Psoas muscle (tissue), 8 donors: ENCODE measurements at places on chromosomes 7 and 10. TPM values are rescaled to one million over a fixed set of nuclear protein-coding genes. Genes with fewer than 3 reads are reported as not detected.

GRCh38 chr7:94562525-94562924 lies 52.9 kb downstream of the CASD1 start:
- no peak overlapping the region for H3K27ac ChIP-seq
- no peaks in the 10 kb centered on the region for H3K27me3 ChIP-seq
- no peaks in the 10 kb centered on the region for H3K36me3 ChIP-seq

- no peaks in the 10 kb centered on the region for H3K36me3 ChIP-seq
- DNase-seq, result no peak
- no peaks in the 10 kb centered on the region for H3K27me3 ChIP-seq
Measured at GRCh38 chr7:24894429-24895221, 85.4 kb downstream of the OSBPL3 start.

- H3K36me3 ChIP-seq, result no peaks in the 10 kb centered on the region
- H3K4me3 ChIP-seq, result no peak overlapping the region
- no peaks in the 10 kb centered on the region for H3K27me3 ChIP-seq
Measured at GRCh38 chr7:98038731-98039130, 48.7 kb upstream of the OCM2 start.

GRCh38 chr7:150340875-150341262 lies 560 bp downstream of the RARRES2 start:
- H3K36me3 ChIP-seq, result no peaks in the 10 kb centered on the region
- peaks cover 36% of the 10 kb centered on the region for H3K27me3 ChIP-seq
- H3K4me1 ChIP-seq, result peaks cover 6% of the 10 kb centered on the region
- no peak for DNase-seq

- peak overlapping the region; percentile 98 for H3K27ac ChIP-seq
- H3K4me1 ChIP-seq, result peaks cover 10% of the 10 kb centered on the region
- DNase-seq, result no peak
Measured at GRCh38 chr10:35126062-35126529, 550 bp upstream of the CREM start.

- peak overlapping the region; percentile 99 for H3K27ac ChIP-seq
- H3K4me1 ChIP-seq, result peaks cover 24% of the 10 kb centered on the region
- peak overlapping the region; percentile 82 for H3K4me3 ChIP-seq
- no peaks in the 10 kb centered on the region for H3K36me3 ChIP-seq
Measured at GRCh38 chr7:107167483-107168232, 1.1 kb upstream of the HBP1 start.

GRCh38 chr7:108202743-108203142 lies 72.6 kb upstream of the LAMB4 start:
- DNase-seq, result no peak
- no peak overlapping the region for H3K27ac ChIP-seq
- no peaks in the 10 kb centered on the region for H3K36me3 ChIP-seq
- no peak overlapping the region for H3K4me3 ChIP-seq

- no peaks in the 10 kb centered on the region for H3K4me1 ChIP-seq
- H3K27ac ChIP-seq, result no peak overlapping the region
- H3K4me3 ChIP-seq, result no peak overlapping the region
- DNase-seq, result no peak
Measured at GRCh38 chr10:8534891-8535290, 480.4 kb downstream of the GATA3 start.

DNA sequence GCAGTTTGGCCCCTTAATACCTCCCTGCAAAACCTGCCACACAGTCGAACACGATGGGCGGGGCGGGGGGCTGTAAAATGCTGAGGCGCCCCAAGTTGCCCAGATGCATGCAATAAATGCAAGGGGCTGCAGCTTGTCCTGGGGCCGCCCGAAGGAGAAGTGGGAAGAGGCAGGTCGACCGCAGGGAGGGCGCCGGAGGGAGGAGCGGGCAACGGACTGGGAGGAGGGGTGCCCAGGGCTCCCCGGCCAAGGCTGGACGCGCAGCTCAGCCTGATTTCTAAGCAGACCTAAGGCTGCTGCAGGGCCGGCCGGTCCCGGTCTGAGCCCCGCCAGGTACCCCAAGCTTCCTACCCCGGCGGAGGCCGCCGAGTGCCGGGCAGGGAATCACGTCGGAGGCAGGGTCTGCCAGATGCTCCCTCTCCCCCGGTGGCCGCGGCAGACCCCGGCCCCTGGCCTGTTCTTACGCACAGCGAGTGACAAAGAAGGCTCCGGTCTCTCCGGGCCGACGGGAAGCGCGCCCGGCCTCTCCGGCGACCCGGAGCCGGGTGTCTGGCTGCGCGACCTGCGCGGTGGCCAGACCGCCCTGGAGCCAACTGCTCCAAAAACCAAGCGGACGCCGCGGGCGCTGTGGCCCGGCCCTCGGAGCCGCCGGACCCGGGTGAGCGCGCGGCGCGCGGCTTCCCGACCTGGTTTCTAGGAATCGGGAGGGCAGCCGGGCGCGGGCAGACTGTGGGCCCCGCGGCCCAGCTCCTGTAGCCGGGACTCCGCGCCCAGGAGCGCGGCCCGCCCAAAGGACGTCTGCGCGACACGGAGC lies 744 bp upstream of the EBF3 start:
- peak overlapping the region; percentile 75 for H3K27ac ChIP-seq
- H3K4me3 ChIP-seq, result peak overlapping the region; percentile 83
- no peaks in the 10 kb centered on the region for H3K36me3 ChIP-seq
- peak; percentile 40 for DNase-seq
- peaks cover 2% of the 10 kb centered on the region for H3K4me1 ChIP-seq

Gene CWF19L1
- total RNA-seq, result 15.7 TPM

Gene RNF148
- total RNA-seq, result not detected

DNA sequence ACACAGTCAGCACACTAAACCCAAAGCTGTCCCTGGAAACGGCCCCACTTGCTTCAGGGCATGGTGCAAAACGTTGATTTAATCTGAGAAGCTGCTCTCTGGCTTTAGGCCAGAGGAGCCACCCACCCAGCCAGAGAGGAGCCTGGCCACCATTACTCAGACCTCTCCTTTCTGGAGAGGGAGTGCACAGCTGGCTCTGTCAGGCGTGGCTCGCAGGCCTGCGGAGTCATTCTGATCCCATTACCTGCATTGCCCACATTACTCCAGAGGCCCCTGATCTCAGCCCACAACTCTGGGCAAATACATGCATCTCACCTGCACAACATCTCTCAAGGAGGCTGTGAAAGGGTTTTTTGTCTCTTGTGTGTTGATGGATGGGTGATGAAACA lies 370.0 kb upstream of the IGFBP3 start:
- no peak overlapping the region for H3K4me3 ChIP-seq
- no peaks in the 10 kb centered on the region for H3K27me3 ChIP-seq
- H3K4me1 ChIP-seq, result no peaks in the 10 kb centered on the region
- H3K27ac ChIP-seq, result no peak overlapping the region
- H3K36me3 ChIP-seq, result no peaks in the 10 kb centered on the region
- no peak for DNase-seq

GRCh38 chr10:71971769-71972555 lies 7.8 kb downstream of the CHST3 start:
- no peak overlapping the region for H3K4me3 ChIP-seq
- peak overlapping the region; percentile 54 for H3K27ac ChIP-seq
- H3K27me3 ChIP-seq, result no peaks in the 10 kb centered on the region
- H3K36me3 ChIP-seq, result no peaks in the 10 kb centered on the region

DNA sequence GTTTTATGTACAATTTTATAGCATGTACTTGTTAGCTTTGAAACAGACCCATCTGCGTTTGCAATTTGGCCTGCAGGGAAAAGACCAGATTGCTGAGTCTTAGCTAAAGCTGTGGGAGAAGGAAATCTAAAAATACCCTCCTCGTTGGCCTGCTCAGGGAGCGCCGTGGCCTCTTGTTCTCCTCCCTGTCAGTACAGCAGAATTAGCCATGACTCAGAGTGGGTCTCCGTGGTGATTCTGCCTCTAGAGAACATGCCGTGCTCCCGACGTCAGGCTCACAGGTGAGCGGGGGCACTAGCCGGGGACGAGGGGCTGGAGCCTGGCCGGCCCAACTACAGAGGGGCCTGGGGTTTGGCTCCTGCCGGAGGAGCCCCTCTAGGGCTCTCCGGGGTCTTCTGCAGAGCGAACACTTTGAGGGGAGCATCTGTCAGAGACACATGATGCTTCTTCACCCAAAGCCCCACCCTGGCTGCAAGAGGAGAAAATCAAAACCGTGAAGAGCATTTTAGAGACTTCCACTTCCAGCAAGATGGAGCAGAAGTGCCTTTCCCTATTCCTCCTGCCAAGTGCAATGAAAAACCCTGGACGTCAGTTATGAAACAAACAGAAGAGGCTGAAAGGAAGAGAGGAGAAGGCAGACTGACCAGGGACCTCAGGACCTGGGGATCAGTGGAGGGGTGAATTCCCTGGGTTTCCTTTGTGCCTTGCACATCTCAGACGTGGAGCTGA lies 98.9 kb downstream of the LHPP start:
- H3K27me3 ChIP-seq, result no peaks in the 10 kb centered on the region
- peak overlapping the region; percentile 89 for H3K27ac ChIP-seq
- peaks cover 51% of the 10 kb centered on the region for H3K4me1 ChIP-seq
- H3K4me3 ChIP-seq, result peak overlapping the region; percentile 21
- DNase-seq, result peak; percentile 69

DNA sequence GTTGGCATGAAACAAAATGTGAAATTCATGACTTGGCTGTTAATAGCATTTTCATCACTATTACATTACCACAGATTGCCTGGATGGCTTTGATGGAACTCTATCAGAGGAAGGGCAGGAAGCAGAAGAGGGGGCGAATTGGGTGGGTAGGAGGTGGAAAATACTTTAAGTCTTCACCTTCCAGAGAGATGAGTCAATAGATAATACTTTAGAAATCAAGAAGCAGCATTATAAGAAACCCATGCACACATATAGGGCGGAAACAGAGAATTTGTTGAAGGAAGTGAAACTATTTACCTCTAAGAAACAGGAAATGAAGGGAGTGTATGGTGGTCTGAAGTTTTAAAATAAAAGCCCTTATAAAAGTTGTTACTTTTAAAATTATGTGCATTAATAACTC lies 152.1 kb upstream of the TARP start:
- no peaks in the 10 kb centered on the region for H3K36me3 ChIP-seq
- DNase-seq, result no peak
- H3K27ac ChIP-seq, result no peak overlapping the region
- H3K4me1 ChIP-seq, result no peaks in the 10 kb centered on the region

Gene ZNF398
- 7.8 TPM for total RNA-seq

DNA sequence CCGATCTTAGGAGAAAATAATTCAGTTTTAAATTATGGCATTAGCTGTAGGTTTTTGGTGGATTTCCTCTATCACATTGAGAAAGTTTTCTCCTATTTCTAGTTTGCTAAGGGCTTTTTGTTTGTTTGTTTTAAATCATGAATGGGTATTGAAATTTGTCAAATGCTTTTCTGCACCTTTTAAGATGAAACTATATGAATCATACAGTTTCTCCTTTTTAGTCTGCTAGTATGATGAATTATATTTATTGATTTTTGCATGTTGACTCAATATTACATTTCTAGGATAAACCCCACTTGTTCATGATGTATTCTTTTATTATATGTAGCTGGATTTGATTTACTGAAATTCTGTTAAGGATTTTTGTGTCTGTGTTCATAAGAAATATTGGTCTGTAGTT lies 70.3 kb upstream of the PIP4K2A start:
- no peaks in the 10 kb centered on the region for H3K4me1 ChIP-seq
- H3K4me3 ChIP-seq, result no peak overlapping the region
- H3K27me3 ChIP-seq, result no peaks in the 10 kb centered on the region
- H3K27ac ChIP-seq, result no peak overlapping the region
- no peak for DNase-seq

Gene CDC14C
- total RNA-seq, result not detected

Gene FEZF1
- not detected for total RNA-seq

DNA sequence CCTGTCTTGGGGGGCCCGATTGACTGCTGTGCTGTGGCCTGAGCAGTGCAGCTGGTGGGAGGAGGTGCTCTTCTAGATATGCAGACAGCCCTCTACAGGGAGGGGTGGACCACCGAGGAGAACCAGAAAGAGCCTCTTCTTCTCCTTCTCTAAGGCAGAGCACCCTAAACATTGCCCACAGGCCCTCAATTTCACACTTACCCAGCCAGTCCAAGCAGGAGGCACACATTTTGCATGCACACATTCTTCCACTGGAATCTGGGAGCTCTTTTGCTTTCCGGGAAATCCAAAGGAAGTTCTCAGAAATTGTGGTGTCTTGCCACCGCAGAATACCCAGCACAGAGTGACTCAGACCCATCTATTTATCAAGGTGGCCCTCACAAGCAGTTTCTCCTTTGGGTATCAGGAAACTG lies 45.8 kb downstream of the EEPD1 start:
- H3K27me3 ChIP-seq, result no peaks in the 10 kb centered on the region
- no peaks in the 10 kb centered on the region for H3K36me3 ChIP-seq
- H3K27ac ChIP-seq, result peak overlapping the region; percentile 59
- peaks cover 58% of the 10 kb centered on the region for H3K4me1 ChIP-seq

Gene MUC3A
- 0.10 TPM for total RNA-seq

DNA sequence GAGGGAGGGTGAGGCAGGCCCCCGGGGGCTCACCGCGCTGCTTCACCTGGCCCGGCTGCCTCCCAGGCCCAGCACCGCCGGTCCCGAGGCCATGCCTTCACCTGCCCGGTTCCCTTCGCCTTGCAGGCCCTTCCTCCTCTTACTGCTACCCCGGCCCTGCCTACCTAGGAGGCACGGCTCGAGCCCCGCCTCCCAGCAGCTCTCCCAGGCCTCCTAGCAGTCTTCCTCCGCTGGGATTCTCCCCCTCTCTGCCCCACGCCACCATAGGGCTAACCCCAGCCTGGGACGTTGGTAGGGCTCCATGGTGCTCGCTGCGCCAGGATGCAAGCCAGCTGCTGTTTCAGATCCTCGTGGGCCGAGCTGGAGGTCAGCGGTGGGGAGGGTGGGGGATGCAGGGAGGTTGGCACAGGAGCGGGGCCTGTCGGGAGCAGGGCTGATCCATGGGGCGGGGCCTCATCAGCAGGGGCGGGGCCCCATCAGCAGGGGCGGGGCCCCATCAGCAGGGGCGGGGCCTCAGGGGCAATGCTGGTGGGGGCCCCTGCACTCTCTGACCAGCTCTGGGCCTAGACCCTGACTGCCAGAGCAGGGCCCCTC lies 63.3 kb downstream of the RASGEF1A start:
- DNase-seq, result peak; percentile 26
- no peaks in the 10 kb centered on the region for H3K36me3 ChIP-seq

- no peaks in the 10 kb centered on the region for H3K27me3 ChIP-seq
- DNase-seq, result no peak
- no peak overlapping the region for H3K4me3 ChIP-seq
- H3K27ac ChIP-seq, result no peak overlapping the region
- no peaks in the 10 kb centered on the region for H3K36me3 ChIP-seq
- no peaks in the 10 kb centered on the region for H3K4me1 ChIP-seq
Measured at GRCh38 chr7:541661-542060, 22.0 kb upstream of the PDGFA start.

Gene NPC1L1
- total RNA-seq, result not detected

Gene C10orf62
- total RNA-seq, result 1.0 TPM

GRCh38 chr10:121838149-121838548 lies 89.7 kb downstream of the ATE1 start:
- no peak for DNase-seq
- H3K27me3 ChIP-seq, result no peaks in the 10 kb centered on the region
- peaks cover 6% of the 10 kb centered on the region for H3K36me3 ChIP-seq
- no peaks in the 10 kb centered on the region for H3K4me1 ChIP-seq
